A172 (cell line): ENCODE measurements at places on chromosomes 12 and 14.

- DNase-seq, result no peak
Observed at GRCh38 chr14:61226015-61226654, 55.0 kb downstream of the TMEM30B start.

DNA sequence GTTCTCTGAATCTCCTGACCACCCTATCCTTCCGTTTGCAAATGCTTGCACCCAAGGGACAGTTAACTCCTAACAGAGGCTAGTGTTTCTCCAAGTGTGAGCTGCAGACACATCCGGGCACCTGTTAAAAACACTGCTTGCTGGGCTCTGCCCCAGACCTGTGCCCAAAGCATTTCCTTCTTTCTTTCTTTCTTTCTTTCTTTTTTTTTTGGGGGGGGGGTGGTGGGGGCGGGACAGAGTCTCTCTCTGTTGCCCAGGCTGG lies 42.5 kb downstream of the SPRING1 start:
- DNase-seq, result no peak

DNA sequence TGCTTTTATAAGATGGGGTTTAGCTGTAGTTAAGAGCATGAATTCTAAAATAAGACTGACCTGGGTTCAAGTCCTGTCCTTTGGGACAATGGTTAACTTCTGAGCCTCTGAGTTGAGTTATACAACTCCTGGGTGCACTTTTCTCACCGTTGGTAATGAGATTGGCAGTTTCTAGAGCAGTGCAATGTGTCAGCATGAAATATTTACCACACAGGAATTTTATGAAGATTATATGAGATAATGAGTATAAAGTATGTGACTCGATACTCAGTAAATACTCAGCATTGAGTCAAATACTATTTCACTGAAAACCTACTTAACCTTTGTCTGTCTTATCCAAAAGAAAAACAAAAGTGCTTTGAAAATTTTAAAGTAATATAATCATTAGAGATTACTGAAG lies 214.2 kb downstream of the CPNE8 start:
- no peak for DNase-seq

DNA sequence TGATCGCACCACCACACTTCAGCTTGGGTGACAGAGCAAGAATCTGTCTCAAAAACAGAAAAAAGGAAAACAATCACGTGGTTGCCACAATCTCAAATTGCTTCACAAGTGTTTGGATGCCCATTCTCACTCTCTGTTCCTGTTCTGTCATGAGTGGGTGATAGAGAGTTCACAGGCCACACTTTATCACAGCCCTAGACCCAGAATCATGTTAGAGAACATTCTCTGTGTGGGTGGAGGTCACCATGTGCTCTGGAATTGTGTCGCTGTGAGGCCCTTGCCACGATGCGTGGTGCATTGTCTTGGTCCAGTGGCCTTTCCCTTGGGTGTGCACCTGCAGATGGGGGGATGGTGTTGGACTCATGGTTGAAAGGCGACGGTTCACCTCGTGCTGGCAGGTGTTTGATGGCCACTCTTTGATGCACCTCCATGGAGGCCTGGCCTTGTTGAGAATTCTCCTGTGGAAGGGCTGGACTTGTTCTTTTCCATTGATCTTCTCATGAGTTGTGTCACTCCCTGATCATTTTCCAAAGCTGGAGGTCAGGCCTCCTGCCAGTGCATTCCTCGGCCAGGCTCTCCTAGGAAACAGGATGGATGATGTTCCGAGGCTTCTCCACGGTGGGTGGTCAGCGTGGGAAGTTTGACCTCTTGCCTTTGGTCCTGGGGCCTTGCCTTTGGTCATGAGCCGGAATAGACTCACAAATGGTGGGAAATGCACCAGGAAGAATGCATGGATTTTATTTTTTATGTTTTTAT lies 91.9 kb downstream of the SLC24A4 start:
- no peak for DNase-seq

GRCh38 chr14:90658541-90658967 lies 157.7 kb downstream of the TTC7B start:
- DNase-seq, result peak; percentile 91

GRCh38 chr12:93689076-93689834 lies 12.1 kb downstream of the CRADD start:
- no peak for DNase-seq

DNA sequence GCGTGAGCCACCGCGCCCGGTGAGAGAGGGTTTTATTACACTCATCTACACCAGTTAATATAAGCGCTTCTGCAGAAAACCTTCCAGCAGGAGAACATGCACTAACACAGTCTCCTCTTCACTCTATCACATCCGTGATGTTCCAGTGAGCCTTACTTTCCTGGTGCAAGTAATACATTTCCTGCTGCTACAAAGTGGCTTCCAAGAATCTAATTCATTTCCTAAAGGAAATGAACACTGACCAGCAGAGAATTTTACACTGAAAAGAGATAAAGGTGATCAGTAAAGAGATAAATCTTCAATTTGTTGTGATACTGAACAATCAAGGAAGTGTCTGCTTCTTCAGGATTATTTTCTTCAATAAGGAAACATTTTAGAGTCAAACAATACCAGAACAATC lies 39.5 kb downstream of the ZFYVE21 start:
- no peak for DNase-seq
